CD8-positive, alpha-beta memory T cell (primary cell): ENCODE measurements at places on chromosomes 11 and 22. TPM values are rescaled to one million over a fixed set of nuclear protein-coding genes. Genes with fewer than 3 reads are reported as not detected.

DNA sequence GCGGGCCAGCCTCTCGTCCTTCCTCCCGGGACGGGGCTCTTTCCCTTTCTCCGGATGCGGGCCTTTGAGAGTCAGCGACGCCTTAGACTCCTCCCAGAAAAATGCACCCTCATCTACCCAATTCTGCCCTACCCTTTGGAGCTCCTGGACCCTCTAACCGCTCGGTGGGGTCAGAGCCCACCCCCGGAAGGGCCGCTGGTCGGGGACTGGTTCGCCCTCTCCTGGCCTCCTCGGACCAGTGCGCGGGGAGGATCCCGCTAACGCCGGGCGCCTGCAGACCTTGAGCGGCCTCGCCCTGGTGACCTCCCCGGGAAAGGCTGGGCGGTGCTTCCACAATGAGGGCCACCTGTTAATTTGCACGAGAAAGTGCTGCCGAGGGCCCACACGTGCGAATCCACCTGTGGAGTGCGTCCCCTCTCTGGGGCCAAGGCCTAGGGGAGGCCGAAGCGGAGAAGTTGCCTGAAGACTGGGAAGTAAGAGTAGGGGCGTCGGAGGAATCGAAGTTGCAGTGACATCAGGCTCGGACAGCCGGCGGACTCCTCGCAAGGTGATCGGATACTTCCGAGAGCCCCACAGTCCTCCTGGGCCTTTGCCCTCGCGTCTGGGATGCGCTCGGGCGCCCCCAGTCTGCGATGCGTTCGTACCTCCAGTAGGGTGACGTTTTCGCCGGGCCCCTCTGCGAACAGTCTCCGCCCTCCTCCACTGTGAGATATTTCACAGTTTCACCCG is 61.5 kb downstream of the ENDOD1 start:
- DNase-seq = peak; percentile 90

DNA sequence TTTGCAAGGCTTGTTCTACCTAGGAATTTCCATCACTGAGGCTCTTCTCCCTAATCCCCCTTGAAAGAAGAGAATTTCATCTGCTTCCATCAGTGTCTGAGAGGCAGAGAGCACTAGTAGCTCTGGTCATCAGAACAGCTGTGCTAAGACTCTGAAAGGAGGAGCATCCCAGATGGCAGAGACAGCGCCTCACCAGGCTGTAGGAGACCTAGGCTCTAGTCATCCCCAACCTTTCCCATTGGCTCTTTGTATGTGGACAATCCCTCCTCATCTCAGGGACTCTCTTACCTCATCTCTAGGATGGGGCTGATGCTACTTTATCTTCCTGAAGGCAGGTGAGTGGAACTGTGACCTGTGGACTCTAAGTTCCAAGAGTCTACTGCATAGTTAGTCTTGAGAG is 8.8 kb upstream of the OR9I1 start:
- DNase-seq = no peak

Gene APOBEC3F
- polyA plus RNA-seq = 20.5 TPM

- DNase-seq = peak; percentile 10
Measured at GRCh38 chr22:35629406-35630216, 12.5 kb upstream of the MB start.

DNA sequence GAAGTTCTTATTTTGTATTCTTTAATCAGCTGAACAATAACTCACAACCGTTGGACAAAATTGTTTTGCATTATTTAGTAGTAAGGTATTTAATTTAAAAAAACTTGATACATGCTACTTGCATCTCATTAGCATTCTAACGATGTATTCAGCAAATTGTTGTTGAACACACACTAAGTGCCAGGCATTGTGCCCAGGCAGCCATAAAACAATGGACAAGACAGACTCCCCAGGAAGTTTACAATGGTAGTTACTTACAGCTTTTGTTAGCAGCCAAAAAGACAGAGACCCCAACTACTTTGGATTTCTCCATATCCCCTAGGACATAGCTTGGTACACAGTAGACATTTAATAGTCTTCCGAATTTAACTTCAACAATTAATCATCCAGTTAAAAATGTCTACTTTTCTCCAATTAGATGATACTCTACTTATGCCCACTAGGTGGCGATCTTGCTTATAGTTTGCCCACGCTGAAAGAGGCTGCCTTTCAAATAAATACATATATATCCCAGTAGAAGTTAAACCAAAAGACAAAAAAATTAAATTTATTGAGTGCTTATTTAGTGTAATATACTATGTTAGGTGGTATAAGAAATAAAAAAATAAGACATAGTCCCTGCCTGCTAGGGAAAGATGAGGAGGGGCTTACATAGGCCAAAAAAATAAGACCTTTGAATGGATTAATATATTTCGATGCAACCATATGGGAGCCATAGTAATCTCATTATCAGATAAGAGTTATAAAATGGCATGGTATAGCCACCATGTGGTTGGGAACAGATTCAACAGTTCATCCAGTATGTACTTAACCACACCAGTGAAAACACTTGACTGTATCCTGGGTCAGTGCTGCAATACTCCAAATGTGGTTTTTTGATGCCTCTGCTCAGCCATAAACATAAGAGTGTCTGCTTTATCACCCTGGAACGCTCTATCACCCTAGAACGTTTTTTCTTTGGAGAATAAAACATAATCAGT is 2.0 kb upstream of the FJX1 start:
- no peak for DNase-seq

- DNase-seq = no peak
Measured at GRCh38 chr11:31764766-31765165, 46.4 kb downstream of the PAX6 start.

Gene JAM3
- polyA plus RNA-seq = 4.9 TPM
